ENCODE measurements at places on chromosomes 1 and 21. TPM values are rescaled to one million over a fixed set of nuclear protein-coding genes. Genes with fewer than 3 reads are reported as not detected.

Gene ABCB10
- 16.8 TPM for total RNA-seq

Gene NBPF4
- total RNA-seq: not detected

Gene KDM5B
- total RNA-seq: 22.2 TPM

Gene TCHHL1
- total RNA-seq: not detected

Gene HTR6
- 0.14 TPM for total RNA-seq

Gene NR5A2
- not detected for total RNA-seq

Gene AGBL4
- not detected for total RNA-seq
